AG10803 (cell line): ENCODE measurements at places on chromosomes 3 and 15.
A peak's percentile ranks its signal among the peaks of the same experiment; 100 is the strongest.

DNA sequence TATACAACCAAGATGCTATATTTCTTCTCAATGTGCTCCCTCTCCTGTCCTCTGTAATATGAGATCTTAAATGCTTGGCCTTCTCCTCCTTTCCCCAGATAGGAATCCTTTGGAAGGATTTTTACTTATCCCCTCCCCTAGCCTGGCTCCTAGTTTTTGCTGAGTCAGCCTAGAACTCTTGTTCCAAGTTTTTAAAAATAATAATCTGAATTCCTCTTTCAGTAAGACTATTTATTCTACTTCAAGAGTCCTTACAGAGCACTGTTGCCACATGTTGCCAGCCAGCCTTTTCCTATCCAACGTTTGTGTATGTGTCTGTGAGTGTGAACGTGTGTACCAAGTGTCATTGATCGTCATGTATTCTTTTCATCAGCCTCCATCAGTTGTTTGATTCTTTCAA, 11.0 kb upstream of the KCNMB2 start:
- no peak for DNase-seq

GRCh38 chr3:156787001-156787400, 39.2 kb upstream of the LEKR1 start:
- no peak for DNase-seq

DNA sequence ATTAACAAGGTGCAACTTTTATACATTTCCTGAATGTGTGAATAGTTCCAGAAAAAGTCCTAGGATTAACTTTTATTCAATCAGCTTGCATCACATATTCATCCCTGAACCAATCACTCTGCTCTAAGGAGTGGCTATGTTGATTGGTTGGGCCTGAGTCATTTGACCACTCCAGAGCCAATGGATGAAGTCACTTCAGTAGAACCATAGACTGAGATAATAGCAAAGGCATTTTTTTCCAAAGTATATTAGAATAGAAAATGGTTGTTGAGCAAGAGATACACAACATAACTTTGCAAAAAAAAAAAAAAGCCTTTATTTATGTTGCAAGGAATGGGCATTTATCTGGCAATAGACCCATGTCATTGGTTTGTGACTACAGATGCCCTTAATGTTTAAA, 55.5 kb upstream of the AGTR1 start:
- DNase-seq, result no peak

- peak; percentile 55 for DNase-seq
Measured at GRCh38 chr3:20105513-20106280, 65.5 kb downstream of the KAT2B start.

- DNase-seq, result no peak
Measured at GRCh38 chr15:69987492-69988489, 109.9 kb downstream of the TLE3 start.

- DNase-seq, result no peak
Measured at GRCh38 chr3:136332302-136332701, 82.2 kb downstream of the PCCB start.

DNA sequence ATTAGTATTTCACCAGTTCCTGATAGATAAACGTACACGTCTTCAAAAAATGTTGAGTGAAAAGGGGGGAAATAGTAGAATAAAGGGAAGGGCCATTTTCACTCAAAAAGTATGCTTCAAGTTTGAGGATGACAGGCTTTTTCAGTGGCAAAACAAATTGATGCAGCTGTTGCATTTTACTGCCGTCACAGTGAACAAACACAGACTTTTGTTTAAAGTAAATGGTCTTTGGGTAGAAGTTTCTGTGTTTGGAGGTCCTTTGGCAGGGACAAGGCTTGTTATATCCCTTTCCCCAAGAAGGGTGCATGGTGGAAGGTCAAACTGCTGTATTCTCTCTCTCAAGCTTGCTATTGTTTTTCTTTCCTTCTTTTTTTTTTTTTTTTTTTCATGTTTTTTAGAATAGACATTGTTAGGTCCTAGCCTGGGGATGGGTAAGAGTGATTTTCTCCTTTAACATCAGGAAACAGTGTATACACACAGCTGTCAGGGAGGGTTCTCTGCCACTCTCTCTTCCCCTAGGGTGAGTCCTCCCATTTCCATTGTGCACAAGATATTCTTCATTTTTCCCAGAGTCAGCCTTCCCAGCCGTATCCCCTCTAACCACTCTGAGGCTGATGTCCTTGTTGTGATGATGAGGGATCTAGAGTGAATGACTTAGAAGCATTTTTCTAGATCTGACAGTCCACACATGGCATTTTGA, 6.6 kb upstream of the SUCNR1 start:
- DNase-seq, result no peak

DNA sequence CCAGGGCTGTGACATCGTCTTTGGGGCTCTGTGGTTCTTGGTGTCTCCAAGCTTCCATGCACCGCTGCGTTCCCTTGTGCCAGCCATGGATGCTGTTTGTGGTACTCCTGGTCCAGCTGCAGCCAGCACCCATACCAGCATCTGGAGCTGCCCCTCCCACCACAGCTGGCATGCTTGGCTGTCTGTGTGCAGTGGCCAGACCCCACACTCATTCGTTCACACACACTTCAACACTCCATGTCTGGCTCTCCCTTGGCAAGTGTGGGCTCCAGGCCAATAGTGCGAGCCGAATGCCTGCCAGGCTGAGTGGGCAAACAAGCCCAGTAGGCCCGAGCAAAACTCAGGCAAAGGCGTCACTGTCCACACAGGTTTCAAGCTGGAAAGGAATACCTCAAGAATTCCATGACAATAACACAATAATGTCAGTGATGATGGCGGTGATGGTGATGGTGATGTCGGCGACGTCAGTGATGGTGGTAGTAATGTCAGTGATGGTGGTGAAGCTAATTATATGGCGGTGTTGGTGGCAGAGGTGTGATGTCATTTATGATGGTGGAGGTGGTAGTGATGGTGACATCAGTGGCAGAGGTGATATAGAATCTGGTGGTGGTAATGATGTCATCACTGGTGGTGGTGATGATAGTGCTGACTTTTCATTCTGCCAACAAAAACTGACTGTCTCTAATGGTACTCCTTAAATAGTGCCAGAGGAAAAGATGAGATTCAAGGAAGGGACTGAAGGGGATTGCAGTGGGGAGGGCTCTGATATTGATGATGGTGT, 19.3 kb downstream of the TBC1D21 start:
- DNase-seq, result no peak

- DNase-seq, result no peak
Measured at GRCh38 chr3:169861871-169862270, 7.9 kb downstream of the LRRC31 start.

- DNase-seq, result no peak
Measured at GRCh38 chr3:38157595-38157994, 7.7 kb upstream of the OXSR1 start.

DNA sequence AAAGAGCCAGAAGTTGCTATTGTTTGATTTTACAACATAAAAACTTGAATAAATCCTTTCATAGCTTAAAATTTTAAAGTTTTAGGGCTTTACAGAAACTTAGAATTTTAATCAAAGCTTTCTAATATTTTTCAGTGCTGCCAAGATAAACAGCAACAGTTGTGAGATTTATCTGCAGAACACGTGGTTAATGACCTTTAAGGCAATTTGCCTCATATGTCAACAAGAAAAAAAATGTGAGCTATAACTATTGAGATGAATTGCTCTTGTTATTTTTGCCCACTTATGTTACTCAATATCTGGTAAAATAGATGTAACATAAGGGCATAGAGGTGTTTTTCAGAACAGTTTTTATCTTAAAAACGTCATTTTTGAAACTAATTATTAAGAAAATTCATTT, 96.7 kb upstream of the NECTIN3 start:
- DNase-seq, result no peak

- DNase-seq, result no peak
Measured at GRCh38 chr3:51002495-51002894, 327.8 kb downstream of the DOCK3 start.
